ENCODE measurements at places on chromosomes 4 and X.

DNA sequence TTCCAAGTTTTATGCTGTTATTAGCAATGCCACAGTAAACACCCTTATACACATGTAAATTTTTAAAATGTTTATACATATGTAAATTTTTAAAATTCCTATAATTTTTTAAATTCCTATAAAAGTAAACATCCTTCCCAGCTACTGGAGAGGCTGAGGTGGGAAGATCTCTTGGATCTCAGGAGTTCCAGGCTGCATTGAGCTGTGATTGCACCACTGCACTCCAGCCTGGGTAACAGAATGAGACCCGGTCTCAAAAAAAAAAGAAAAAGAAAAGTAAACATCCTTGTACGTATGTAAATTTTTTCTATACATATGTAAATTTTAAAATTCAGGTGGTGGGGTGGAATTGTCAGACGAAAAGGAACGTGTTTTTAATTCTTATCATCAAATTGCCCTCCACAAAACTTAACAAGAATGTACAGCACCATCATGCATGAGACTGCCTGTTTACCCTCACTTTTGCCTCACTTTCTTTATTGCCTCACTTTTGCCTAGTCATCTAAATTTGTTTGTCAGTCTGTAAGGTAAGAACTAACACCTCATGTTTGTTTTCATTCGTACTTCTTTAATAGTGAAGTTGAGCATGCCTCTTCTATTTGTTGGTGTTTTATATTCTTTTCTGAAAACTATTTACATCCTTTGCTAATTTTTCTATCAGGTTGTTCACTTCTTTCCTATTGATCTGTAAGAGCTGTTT lies 8.0 kb downstream of the SLC7A3 start:
- DNase-seq: no peak

- DNase-seq: no peak
Measured at GRCh38 chr4:79210636-79211049, 115.2 kb downstream of the NAA11 start.

- DNase-seq: no peak
Measured at GRCh38 chr4:55553441-55554201, 6.9 kb upstream of the CLOCK start.

GRCh38 chr4:175873707-175874106 lies 61.6 kb upstream of the GPM6A start:
- DNase-seq: no peak

DNA sequence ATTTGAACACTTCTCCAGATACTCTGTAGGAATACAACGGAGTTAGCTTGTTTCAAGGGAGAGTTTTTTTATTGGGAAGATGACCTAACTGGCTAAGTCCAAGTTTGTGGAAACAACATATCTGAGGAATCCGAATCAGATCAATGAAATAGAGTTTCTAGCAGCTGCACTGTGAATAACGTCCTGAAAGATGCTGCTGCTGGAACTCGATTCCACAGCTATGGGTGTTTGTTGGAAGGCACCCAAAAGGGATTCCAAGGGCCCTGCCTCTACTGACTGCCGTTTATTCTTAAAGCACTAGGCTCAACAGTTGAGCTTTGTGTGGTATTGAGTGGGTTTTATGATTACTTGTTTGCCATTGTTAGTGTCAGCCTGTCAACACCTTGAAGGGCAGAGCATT lies 6.6 kb upstream of the GBA3 start:
- DNase-seq: no peak

- DNase-seq: no peak
Measured at GRCh38 chr4:102439812-102440211, 61.3 kb upstream of the NFKB1 start.

DNA sequence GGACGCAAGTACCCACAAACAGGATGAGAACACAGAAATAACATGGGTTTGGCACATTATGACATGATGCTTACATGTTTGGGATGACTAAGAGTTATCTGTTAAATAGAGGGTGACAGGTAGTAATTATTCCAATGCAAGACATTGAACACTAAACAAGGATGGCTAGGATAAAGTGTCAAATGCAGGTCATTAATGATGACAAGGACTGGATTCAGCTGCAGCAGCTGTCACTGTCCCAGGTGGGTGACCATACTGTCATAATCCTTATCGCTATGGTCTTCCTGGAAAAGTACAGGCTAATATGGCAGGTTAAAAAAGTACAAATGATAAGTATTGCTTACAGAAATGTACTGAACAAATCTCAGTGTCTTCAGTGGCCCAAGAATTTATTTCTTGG lies 123.9 kb downstream of the ANTXR2 start:
- no peak for DNase-seq

DNA sequence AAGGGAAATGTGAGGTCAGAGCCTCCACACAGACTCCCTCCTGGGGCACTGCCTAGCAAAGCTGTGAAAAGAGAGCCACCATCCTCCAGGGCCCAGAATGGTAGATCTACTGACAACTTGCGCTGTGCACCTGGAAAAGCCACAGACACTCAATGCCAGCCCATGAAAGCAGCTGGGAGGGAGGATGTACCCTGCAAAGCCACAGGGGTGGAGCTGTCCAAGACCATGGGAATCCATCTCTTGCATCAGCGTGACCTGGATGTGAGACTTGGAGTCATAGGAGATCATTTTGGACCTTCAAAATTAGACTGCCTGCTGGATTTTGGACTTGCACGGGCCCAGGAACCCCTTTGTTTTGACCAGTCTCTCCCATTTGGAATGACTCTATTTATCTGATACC lies 22.8 kb downstream of the CDKN2AIP start:
- DNase-seq: no peak

DNA sequence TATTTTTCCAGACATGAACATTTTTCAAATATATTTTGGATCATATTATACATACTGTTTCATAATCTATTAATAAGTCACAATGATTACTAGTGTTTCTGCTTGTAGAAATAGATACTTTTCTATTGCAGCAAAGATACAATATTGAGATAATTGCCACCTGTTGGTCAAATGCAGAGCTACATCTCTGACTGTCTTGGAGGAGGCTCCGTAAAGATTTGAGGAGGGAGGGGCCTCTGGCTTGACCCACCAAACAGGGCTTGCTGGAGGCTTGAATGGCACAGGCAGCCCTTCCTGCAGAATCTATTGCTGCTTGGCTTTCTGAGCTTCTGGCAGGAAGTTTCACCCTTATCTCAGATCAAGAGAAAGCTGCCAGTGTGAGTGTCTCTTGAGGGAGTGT lies 99.3 kb upstream of the ARMCX2 start:
- peak; percentile 29 for DNase-seq

GRCh38 chrX:139475432-139475831 lies 55.1 kb upstream of the F9 start:
- no peak for DNase-seq

DNA sequence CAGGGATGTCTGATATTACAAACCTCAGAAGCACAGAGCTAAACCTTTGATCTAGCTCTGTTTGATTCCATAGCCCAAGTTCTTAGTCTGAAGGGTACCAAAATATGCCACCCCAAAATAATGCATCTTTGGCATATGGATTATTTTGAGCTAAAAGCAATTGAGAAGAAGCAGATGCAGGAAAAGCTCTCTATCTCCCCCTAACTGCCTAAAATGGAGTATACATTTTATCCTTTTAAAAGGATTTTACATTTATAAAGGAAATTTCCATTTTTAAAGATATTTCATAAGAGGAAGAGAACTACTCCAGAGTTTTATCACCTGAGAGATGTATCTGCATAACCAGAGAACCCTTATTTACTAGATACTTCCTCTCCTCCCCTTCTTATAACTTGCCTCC lies 158.7 kb downstream of the ZNF674 start:
- no peak for DNase-seq

GRCh38 chrX:118211891-118212816 lies 95.5 kb upstream of the KLHL13 start:
- no peak for DNase-seq

DNA sequence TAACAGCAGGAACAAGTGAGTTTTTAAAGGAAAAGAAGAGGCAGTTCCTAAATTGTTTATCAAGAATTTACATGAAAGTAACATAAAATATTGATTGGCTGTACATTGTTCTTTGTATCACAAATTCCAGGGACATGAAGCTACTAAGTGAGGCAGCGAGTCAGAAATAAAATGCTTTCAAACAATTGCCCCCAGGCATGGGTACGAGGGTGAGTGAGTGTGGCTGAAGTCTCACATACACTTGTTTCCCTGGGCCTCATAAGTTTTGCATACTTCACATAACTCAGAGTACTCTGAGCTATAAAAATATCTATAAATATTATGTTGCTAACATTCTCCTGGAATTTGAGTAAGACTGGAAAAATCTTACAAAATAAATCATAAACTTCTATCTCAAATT lies 511.6 kb upstream of the PRKX start:
- DNase-seq: no peak

- DNase-seq: no peak
Measured at GRCh38 chrX:19571711-19572110, 56.4 kb upstream of the MAP3K15 start.

- no peak for DNase-seq
Measured at GRCh38 chr4:37549041-37549440, 137.1 kb downstream of the RELL1 start.

DNA sequence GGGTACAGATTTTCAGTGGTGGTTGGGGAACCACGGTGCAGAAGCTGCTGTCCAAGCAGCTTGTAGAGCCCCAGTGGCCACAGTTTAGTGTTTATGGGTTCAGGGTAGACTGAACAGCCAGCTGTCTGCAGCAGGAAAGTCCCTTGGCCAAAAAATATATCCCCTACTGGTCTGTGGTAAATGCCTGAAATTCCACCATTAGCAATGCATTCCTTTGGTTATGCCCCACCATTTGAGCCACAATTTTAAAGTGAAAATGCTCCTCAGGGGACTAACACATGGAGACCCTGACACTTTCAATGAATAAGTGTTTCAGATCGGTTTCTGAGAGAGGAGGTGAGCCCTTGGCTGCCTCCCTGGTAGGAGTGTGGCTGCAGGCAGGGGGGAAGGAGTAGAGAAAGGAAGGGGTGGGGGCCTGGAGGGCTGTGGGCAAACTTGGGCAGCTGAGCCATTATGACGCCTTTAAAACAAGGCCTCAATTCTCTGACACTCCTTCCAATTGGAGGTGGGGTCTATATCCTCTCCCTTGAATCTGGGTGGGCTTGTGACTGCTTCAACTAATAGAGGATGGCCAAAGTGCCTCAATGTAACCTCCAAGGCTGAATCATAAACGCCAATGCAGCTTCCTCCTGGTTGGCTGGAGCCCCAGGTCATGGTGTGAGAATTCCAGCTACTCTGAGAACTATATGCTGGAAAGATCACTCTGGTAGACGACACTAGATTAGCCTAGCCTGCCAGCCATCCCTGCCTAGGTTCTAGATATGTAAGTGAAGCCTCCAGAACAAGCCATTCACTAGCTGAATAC lies 75.8 kb upstream of the ATP6AP2 start:
- no peak for DNase-seq

DNA sequence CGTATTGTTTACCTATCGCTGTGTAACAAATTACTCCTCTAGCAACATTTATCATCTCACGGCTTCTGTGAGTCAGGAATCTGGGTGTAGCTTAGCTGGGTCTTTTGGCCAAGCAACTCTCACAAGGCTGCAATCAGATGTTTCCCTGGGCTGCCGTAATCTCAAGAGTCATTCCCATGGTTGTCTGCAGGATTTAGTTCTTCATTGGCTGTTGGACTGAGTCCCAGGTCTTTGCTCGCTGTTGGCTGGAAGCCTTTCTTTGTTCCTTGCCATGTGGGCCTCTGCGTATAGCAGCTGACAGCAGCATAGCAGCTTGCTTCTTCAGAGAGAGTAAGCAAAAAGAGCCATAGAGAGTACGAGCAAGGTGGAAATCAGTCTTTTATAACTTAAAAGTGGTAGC lies 16.8 kb downstream of the POLR2B start:
- DNase-seq: no peak

DNA sequence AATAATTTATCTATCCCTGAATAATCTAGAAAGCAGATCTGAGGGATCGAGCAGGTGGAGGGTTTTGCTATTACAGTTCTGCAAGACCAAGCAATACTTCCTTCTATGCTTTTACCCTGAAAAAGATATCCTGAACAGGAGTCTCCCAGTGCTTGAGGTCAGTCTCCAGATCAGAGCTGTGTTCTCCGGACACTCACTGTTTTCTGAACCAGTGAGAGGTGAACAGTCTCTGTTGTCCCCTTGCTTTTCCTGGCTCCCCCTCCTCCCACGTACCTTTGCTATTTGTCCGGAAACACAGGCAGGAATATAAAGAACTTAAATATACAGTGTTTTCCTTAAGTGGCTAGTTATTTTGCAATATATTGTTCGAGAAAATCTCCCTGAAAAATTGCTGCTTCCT lies 116.6 kb downstream of the ATXN3L start:
- DNase-seq: no peak

- DNase-seq: no peak
Measured at GRCh38 chr4:80215449-80216052, 18.2 kb downstream of the PRDM8 start.

- DNase-seq: no peak
Measured at GRCh38 chrX:56833626-56834025, 104.6 kb downstream of the NBDY start.

DNA sequence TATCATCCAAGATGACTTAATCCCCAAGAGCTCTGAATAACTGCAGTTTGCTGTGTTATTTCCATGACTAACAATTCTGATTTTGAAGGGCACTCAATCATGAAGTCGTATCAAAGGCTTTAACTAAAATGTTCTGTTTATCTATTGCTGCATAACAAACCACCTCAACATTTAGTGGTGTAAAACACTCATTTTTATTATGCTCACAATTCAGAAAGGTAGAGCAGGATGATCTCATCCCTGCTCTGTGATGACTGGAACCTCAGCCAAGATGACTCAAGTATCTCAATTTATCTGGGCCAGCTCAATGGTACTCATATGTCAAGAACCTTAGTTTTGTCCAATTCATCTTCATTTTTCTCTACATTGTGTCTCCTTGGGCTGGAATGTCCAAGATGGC lies 451.1 kb downstream of the PPARGC1A start:
- no peak for DNase-seq

- DNase-seq: no peak
Measured at GRCh38 chr4:871484-871883, 45.6 kb upstream of the CPLX1 start.

GRCh38 chr4:139645458-139645857 lies 20.2 kb upstream of the MGST2 start:
- no peak for DNase-seq

DNA sequence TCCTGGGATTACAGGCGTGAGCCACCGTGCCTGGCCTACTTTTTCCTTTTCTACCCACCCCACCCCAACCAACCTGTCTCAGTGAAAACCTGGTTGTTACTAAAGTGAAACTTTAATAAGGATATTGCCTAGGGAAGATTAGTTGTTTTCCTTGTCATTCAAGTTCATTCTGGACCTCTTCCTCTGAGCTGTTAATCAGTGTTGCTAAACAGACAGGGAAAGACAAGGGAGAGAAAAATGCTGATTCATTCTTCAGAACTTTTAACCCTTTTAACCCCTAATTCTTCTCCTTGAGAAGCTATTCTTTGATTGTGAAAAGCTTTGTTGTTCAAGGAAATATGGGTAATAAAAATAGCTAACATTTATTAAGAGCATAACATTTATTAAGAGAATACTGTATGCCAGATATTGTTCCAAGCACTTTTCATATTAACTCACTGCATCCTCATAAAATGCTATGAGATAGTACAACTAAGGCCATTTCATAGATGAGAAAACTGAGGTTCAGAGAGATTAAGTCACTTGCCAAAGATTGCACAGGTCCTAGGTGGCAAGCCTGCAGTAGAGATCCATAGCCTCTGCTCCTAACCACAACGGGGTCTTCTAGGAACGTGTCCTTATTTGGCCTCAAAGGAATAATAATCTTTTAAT lies 34.8 kb downstream of the OSTC start:
- DNase-seq: no peak

- DNase-seq: no peak
Measured at GRCh38 chr4:8525383-8526120, 54.6 kb upstream of the GPR78 start.

- no peak for DNase-seq
Measured at GRCh38 chrX:68912113-68912512, 83.3 kb downstream of the EFNB1 start.
